ENCODE measurements at places on chromosomes 3 and 15.

GRCh38 chr3:103873021-103873420, 1438.2 kb downstream of the ZPLD1 start:
- no peak for DNase-seq

DNA sequence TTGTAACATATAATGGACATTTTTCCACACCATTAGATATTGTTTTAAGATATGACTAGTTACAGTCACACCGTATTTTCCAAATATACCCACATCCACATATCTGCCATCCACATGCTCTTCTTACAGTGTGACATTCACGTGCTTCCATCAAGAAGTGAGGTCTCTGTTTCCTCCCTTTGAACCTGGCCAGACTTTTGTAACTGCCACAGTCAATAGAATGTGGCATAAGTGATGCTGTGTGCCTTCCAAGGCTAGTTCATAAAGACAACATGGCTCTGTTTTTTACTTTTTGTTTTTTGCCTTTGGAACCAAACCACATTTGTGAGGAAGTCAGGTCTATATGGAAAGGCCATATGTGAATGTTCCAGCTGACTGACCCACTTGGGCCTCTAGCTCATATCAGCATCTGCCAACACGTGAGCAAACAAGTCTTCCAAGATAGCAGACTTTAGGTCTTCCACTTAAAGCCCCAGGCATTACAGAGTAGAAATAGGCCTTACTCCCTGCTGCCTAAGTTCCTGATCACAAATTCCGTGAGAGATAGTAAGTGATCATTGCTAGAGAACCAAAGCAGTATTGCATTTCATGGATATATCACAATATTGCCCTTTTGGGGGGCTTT, 27.1 kb downstream of the EIF1B start:
- DNase-seq, result no peak

- DNase-seq, result no peak
These were observed 12.3 kb upstream of the MFSD1 start for GRCh38 chr3:158789592-158789991.

DNA sequence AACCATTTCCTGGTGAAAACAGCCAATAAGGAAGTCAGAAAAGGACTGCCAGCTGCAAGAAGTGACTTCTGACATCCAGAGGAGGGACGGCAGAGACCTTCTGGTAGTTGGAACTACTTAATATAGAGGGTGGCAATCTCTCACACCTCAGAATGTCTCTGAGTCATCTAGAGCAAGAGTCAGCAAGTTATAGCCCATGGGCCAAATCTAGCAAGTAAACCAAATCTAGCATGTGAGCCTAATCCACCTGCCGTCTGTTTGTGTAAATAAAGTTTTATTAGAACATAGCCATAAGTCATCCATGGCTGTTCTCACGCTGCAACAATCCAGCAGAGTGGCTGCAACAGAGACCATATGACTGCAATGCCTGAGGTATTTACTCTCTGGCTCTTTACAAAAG, 160.5 kb upstream of the NR2E3 start:
- no peak for DNase-seq

- DNase-seq, result no peak
These were observed 1588.2 kb downstream of the SI start for GRCh38 chr3:163490119-163490518.

GRCh38 chr15:27608248-27608647, 490.9 kb downstream of the OCA2 start:
- DNase-seq, result no peak

- DNase-seq, result no peak
These were observed 26.9 kb downstream of the PRKAR2A start for GRCh38 chr3:48820612-48821324.

- DNase-seq, result no peak
These were observed 54.9 kb upstream of the TBC1D21 start for GRCh38 chr15:73818308-73818985.

DNA sequence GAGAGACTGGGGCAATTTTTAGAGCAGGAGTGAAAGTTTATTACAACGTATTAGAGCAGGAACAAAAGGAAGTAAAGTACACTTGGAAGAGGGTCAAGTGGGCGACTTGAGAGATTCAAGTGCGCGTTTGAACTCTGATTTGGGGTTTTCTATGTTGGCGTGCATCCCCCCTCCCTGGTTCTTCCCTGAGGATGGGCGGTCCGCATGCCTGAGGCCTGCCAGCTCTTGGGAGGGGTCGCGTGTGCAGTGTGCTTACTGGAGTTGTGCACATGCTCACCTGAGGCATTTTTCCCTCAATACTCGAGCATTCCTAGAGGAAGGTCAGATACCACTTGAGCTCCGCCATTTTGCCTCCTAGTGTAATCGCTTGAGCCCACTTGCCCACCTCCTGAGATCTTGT, 10.4 kb upstream of the CHAC1 start:
- DNase-seq, result no peak

GRCh38 chr3:112167758-112168157, 34.7 kb upstream of the GCSAM start:
- no peak for DNase-seq

DNA sequence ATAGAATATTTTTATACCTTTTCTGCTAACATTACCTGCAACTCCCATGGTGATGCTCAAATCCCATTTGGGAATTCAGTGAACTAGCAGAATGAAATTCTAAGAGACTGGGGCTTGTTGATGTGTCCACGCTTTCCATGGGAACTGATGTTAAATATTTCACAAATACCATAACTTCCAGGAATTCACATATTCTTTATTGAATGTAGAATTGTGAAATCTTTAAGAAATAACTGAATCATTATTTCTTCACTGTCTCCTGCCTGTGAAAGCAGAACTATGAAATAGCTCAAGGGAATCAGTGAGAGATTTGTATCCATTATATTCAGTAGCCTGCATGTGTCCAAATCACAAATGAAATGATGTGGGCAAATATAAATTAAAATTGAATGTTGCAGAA, 130.8 kb downstream of the SERPINI1 start:
- DNase-seq, result no peak

GRCh38 chr15:43903864-43904290, 77.1 kb downstream of the WDR76 start:
- DNase-seq, result peak; percentile 57

DNA sequence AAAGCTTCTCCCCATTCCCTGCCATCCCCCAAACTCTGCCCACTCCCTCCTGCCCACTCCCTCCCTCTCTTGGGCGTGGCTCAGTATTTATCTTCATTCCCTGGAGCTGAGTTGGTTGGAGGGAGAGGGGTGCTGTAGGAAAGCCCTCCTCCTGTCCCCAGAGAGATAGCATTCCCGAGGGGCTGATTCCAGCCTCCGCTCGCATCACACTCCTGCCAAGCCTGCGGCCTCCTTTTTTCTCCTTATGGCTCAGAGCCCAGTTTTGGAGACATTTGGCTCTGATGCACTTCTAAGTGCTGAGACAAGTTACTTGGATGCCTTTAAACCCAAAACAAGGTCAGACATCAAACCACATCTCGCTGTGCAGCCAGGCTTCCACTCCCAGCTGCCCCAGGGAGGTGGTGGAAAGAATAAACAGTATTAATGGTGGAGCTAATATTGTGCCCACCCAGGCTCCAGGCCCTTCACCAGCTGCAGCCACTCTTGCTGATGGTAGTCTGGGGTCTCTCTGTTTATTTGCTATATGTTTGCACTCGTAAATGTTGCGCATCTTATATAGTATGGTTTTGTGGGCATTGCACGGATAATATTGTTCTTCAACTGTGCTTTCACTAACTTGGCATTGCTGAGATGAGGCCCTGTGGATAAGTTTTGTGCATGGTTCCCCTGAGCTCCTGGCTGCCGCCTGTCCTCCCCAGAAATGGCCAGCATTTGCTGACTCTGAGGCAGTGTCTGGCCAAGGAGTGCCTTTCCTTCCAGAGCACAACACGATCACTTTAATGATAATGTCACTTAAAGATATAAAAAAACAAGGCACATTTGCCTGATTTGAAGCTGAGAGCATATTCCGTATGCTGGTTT, 157.2 kb downstream of the LRRC28 start:
- DNase-seq, result no peak

GRCh38 chr3:60461267-60461666, 790.0 kb downstream of the FHIT start:
- DNase-seq, result no peak

- peak; percentile 60 for DNase-seq
These were observed 79.4 kb downstream of the AAGAB start for GRCh38 chr15:67174864-67175573.

- no peak for DNase-seq
These were observed 456.5 kb downstream of the IL5RA start for GRCh38 chr3:2653706-2654105.

DNA sequence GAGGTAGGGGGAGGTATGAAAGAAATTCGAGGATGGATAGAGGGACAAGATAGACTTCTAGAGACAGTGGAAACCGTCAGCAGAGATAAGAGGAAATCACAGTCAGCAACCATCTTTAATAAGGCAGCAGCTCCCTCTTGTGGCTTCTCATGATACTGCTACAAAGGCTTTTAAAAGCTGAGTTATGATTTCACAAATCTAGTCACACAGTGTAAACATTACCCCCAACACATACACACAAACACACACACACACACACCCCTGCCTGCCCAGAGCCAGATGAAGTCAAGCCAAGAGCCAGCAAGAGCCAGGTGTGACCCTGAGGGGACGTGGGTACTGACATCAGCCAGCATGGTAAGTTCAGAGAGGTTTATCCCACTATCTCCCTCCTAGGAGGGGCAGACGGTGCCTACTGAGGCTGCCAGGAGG, 18.9 kb upstream of the TGM5 start:
- DNase-seq, result no peak

DNA sequence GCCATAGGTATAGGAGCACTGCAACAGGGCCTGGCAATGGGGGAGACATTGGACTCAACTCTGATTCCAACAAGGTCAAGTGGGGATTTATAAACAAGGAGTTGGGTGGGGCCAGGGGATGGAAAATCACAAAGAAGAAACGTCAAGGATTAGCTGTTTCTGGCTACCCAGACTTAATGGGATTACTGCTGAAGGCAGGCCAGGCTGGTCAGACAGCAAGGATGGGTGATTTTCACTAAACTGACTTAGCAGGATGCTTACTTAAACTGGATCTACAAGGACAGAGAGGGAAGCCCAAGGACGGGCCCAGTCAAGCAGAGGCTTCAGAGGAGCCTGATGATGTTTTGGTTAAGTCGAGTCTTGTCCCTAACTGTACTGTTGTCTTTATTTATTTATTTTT, 76.2 kb downstream of the USP13 start:
- DNase-seq, result no peak

DNA sequence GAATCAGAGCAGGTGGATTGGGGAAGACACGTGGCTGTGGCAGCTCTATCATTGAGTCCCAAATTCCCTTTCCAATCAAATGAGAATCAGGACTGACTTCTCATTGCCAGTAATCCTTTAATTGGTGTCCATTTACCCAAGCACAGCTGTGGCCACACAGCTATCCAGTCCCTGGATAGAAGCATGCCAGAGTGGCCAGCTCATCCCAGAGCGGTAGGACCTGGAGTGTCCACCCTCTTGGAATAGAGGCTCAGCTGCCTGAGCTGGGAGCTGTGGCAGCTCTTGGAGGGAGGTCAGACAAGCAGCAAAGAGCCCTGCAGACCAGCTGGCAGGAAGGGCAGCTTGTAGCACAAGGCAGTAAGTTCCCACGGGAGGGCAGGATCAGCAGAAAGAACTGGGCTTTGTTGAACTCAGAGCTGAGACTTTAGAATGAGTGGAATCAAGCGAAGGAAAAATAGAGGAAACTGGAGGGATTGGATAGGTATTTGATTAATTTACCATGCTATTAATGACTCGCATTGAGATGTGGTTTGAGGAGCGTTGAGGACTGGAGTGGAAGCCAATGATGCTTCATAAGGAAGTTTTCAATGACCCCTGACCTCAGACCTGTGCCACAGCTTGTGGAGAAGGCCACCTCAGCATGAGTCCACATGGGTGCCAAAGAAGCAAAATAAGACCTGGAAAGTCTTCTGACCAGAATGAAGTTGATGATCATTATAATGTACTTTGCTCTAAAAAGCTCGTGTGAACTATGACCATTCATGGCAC, 6.9 kb upstream of the ALPK3 start:
- DNase-seq, result no peak

DNA sequence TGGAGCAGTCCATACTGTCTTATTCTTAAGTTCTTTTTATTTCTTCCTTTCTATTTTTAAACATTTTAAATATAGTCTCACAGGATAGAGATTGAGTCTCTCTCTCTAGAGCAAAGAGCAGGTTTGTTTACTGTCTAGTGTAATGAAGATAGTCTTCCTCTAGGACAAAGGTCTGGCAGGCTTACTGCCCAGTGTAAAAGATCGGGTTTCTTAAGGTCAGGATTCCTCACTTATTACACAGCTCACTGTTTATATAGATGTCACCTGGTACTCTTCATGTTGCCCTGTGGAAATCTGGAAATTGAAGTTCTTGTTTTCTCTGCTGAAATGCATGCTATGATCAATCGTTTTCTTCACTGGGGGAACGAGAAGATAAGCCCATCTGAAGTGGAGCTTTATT, 76.0 kb downstream of the ZBBX start:
- no peak for DNase-seq

GRCh38 chr3:197711973-197712707, 24.6 kb downstream of the RUBCN start:
- peak; percentile 80 for DNase-seq

DNA sequence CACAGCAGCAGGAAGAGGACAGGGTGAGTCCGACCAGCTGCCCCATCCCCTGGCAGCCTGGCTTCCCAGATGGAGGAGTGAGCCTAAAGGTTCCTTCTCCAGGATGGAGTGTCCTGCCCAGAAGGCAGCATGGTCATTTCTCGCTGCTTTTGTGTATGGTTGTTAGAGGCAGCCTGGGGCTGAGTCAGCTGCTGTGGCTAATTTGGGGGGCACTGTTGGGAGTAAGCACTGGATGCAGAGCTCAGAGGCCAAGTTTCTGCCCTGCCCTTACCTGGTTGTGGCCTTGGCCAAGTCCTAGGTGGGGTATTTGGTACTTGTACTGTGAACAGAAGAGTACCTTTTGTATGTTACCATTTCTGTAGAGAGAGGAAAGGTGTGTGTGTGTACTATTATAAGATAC, 78.6 kb downstream of the ADAMTS7 start:
- no peak for DNase-seq

DNA sequence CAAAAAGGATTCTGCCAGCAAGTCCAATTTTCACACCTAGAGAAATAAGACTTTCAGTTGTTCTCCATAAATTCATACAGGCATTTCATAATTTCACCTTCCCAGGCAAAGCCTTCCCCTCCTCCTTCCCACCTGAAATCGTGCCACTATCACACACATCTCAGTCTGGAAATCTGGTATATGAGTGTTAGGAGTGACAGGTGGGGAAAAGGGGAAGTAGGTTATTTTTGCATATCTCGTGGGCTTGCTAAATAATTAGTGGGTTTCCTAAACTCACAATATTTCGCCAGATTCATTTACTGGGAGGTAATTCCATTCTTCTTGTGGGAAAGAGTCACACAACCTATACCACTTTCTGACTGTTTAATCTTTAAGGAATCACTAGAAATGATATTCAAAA, 7.4 kb downstream of the ALDH1A2 start:
- DNase-seq, result no peak

DNA sequence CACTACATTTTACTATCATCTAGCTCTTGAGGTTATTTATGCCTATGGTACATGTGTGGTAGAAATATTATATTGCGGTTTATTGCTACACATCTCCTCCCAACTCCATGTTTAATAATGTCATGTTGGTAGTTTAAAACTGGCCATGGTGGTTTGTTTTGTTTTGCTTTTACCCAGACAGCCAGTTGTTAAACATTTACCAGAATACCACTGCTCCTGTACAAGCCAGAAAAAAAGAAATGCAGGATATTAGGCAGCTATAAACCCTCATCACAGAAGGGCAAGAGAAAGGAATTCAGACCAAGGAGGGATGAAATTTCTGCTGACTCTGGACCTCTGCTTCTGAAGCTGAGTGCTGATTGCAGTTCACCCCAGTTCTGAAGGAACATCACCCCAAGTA, 451.8 kb upstream of the IL12A start:
- no peak for DNase-seq

Measured in activated T-cell treated with anti-CD3 and anti-CD28 coated beads, Interleukin-2, amount 50 U/mL, for 24 hours (primary cell).